Fibroblast of skin of left quadriceps (primary cell): ENCODE measurements at places on chromosomes 1 and 21.

GRCh38 chr21:34946385-34946840 lies 102.7 kb downstream of the RUNX1 start:
- no peak for DNase-seq

- DNase-seq: no peak
Measured at GRCh38 chr1:208194944-208195343, 49.2 kb downstream of the PLXNA2 start.

DNA sequence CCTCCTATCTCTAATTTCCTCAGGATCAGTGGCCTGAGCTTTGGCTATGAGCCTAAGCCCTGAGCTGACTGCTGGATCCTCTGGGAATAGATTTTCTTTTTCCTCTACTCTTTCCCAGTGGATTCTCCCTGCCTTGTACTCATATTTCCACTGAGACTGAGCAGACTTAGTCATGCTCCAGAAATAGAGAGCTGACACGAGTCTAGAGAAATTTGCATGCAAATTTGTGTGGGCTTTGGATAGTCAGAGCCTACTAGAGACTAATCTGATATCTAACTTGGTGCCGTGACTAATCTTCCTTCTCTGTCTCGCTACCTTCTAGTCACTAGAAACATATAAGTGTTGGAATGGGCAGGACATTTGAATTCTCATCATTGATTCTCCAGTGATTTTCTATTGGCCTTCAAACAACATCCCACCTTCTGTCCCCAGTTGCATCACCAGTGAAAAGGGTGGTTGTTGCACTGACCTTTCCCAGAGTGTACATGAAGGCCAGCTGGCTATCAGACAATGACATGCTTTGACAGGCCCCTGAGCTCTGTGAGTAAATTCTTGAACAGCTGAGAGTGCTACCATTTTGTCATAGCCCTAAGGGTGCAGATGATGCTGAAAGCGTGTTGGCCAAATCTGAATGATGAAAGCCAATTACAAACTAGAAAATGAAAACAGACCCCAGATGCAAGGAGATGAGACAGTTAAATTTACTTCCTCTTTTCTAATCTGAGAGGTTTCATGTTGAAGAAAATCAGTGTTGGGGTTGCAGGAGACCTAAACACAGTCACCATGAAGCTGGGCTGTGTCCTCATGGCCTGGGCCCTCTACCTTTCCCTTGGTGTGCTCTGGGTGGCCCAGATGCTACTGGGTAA lies at the start of gene FCRLA:
FCRLA (plus strand) TSS at position 748 of the 866 bp plus-strand sequence; CDS start at position 784, 36 bp downstream.
- peak; percentile 90 for DNase-seq

- DNase-seq: no peak
Measured at GRCh38 chr21:39463308-39463707, 11.5 kb downstream of the SH3BGR start.

GRCh38 chr1:4931486-4931885 lies 277.1 kb downstream of the AJAP1 start:
- no peak for DNase-seq

GRCh38 chr1:176416777-176417176 lies 46.2 kb upstream of the PAPPA2 start:
- DNase-seq: no peak

GRCh38 chr21:23402929-23403520 lies 2204.3 kb downstream of the MRPL39 start:
- no peak for DNase-seq

GRCh38 chr1:14660801-14661200 lies 62.3 kb downstream of the KAZN start:
- no peak for DNase-seq

DNA sequence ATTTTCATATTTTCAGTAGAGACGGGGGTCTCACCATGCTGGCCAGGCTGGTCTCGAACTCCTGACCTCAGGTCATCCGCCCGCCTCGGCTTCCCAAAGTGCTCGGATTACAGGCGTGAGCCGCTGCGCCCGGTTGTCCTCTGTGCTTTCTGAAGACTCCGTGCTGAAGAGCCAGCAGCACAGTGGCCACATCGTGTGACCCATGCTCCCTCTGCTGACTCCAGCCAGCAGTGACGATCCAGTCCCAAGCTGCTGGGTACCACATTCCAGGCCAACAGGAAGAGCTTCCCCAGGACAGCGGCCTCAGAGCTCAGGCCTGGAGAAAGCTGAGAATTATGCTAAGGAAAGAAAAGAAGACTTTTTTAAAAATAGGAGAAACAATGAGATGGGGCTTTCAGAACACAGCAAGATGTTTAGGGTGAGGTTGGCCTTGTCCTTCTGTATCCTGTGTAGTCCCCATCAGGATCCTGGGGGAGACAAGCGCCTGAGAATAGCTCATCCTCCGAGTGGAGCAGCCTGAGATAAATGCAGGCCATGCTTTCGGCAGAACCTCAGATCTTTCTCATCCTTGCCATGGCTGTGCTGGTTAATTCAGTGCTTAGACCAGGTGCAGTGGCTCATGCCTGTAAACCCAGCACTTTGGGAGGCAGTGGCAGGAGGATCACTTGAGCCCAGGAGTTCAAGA lies 207.1 kb downstream of the SLC35F3 start:
- DNase-seq: no peak

DNA sequence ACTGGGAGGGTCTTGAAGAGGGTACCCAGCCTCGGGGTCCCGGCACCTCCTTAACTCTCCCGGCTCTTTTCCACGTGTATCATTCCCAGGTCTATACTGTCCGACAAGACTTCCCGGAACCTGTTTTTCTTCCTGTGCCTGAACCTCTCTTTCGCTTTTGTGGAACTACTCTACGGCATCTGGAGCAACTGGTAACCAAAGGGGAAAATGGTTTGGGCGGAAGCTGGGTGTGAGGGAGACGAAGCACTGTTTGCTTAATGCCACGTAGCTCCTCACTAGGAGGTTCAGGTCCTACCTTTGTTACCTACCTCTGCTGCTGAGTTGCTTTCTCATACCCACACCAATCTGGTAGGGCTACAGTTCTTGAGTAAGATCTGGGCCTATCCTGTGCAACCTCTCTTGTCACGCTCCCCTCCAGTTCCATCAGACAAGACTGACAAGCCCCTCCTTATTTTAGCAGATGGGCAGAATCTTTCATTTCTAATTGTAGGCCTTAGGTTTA lies 642 bp downstream of the SLC30A7 start:
- no peak for DNase-seq

DNA sequence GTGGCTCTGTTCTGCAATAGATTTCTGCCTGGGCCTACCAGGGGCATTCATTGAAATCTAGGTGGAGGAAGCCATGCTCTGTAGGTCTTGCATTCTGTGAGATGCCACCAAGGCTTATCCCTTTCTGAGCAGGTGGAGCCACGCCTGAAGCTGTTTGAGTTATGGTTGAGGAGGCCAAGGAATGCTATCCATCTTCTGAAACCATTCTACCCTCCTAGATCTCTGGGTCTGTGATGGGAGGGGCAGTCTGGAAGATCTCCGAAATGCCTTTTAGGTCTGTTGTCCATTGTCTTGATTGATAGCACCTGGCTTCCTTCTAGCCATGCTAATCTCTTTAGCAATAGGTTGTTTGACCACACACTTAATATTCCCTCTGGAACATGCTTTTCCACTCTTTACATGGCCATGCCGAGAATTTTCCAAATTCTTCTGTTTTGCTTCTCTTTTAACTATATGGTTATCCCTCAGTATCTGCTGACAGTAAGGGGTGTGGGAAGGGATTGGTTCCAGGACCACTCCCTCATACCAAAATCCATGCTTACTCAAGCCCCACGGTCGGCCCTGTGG lies 45.2 kb downstream of the AK4 start:
- DNase-seq: no peak

DNA sequence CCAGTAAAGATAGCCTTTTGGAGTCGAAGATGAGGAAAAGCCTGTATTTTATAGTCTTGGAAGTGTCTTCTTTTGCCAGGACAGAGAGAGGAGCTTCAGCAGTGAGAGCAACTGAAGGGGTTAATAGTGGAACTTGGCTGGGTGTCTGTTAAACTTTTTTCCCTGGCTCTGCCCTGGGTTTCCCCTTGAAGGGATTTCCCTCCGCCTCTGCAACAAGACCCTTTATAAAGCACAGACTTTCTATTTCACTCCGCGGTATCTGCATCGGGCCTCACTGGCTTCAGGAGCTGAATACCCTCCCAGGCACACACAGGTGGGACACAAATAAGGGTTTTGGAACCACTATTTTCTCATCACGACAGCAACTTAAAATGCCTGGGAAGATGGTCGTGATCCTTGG lies at the start of gene VCAM1:
VCAM1 (plus strand) TSS at position 253 of the 400 bp plus-strand sequence; CDS start at position 372, 119 bp downstream.
- no peak for DNase-seq

DNA sequence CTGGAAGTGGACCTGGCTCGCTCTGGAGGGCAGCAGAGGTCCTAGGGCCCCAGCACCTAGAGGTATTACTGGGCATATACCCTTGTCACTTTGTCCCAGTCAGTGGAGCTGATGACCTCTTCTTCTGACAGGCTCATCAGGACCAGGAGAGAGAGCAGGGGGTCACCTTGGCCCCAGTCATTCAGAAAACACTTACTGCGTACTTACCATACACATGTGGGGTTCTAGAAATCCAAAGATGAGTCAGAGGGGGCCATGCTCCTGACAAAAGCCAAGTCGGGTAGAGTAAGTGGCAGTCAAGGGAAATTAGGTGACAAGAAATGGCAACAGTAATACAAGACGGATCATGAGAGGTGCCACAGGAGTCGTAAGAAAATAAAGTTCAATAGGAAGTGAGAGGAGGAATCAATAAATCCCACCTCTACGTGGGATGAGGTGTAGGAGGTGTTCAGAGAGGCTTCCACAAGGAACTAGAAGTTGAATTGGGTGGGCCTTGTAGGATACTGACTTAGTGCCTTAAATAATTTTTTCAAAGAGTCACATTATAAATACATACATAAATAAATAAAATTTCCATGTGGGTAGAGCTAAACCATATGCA lies 6.8 kb downstream of the KCNC4 start:
- no peak for DNase-seq

GRCh38 chr1:108610073-108610472 lies 50.2 kb downstream of the EEIG2 start:
- DNase-seq: no peak

DNA sequence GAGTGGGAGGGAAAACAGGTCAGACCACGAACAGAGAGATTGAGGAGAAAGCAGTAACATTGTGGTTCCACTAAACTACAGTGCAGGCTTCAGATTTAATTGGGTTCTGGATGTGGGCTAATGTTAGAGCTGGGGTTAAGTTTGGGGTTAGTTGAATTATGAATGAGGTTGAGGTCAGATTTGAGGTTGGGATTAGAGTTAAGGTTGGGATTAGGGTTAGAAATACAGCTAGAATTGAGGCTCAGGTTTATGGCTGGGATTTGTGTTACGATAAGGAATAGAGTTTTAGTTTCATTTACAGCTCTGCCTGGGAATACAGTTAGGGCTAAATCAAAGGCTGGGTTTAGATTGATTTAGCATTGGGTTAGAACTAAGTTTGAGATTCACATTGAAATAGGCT lies 1.8 kb upstream of the VSIG8 start:
- DNase-seq: no peak

DNA sequence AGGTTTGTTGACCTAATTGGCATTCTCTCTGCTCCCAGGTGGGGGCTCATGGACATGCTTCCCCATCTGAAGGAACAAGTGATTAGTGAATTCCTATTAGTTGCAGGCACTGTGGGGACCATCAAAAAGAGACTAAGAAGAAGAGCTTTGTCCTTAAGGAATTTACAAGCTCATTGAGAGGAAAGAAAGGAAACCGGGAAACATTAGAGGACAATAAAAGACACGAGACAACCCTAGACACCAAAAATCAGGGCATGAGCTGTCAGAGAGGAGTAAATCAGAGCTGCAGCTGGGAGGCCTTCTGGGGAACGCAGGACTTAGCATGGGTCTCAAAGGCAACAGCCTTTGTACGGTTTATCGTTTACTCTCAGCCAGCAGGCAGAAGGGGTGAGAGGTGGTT lies 45.1 kb downstream of the BACE2 start:
- DNase-seq: no peak

DNA sequence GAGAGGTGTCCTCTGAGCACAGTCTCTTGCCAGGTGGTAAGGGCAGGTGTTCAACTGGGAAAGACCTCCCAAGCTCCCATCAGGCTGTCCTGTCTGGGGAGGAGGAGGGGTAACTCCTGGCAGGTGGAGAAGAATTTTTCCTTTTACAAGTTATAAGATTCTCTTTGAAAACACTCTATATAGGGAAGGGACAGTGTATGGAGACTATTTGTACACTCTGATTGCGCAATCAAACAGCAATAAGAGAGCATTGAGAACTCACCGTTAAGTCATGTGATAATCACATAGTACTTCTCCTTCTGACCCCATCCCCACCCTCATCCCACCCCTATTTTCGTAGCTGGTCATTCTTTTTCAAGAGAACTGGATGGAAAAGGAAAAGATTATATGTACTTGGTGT lies 179.3 kb upstream of the ZNF644 start:
- DNase-seq: no peak

DNA sequence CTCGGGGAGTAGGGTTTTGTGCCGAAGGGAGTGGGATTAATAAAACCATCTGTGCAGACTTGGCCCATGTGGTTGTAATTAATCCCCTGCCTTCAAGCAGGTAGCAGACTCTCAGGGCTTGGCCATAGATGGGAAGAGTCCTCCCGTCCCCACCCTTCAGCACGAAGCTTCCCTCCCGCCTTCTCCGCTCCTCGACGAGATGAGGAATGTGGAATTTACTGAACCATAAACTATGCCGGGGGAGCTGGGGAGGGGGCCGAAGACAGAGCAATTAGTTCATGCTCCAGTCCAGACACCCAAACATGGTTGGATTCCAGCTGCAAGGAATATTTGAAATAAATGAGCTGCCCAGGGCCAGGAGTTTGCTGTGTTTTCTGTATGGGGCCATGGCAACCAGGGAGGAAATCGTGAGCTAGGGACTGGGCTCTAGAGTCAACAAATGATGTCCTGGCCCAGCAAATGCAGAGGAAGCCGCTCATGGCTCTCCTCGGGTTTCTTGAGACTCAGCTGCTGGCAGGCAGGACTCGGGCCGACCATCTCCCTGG lies 78.8 kb downstream of the SPSB1 start:
- peak; percentile 94 for DNase-seq

- no peak for DNase-seq
Measured at GRCh38 chr1:85449356-85449755, 15.6 kb downstream of the DDAH1 start.

DNA sequence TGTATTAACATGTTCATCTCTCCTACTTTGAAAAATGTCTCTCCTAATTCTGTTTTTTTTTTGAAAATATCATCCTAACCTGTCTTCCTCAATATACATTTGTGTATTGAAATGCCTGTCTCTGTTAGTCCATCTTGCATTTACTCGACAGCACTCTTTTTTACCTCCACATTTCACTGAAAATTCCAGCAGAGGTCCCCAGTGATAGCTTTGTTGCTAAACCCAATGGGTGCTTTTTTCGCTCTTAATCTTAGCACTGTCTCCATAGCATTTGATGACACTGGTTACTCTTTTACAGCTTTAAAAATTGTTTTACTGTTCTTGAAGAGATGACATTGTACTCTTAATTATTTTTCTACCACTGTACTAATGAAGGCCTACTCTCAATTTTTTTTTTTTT lies 10.8 kb downstream of the OSBPL9 start:
- DNase-seq: peak; percentile 44
